ENCODE measurements at places on chromosomes 3 and 15.

- DNase-seq, result no peak
These were observed 68.4 kb downstream of the DPH6 start for GRCh38 chr15:35477312-35478262.

GRCh38 chr15:87573534-87573933, 683.0 kb downstream of the NTRK3 start:
- no peak for DNase-seq

- DNase-seq, result no peak
These were observed 51.6 kb downstream of the SEMA3G start for GRCh38 chr3:52393131-52393807.

- no peak for DNase-seq
These were observed 123.7 kb upstream of the ATP2B2 start for GRCh38 chr3:10628891-10629670.

- DNase-seq, result no peak
These were observed at the start of gene GPR149 for GRCh38 chr3:154430014-154430413. Gene GPR149 (minus strand): TSS chr3:154430190. CDS start chr3:154429615, 575 bp downstream.

- DNase-seq, result no peak
These were observed 83.6 kb upstream of the TSEN2 start for GRCh38 chr3:12400616-12401194.

DNA sequence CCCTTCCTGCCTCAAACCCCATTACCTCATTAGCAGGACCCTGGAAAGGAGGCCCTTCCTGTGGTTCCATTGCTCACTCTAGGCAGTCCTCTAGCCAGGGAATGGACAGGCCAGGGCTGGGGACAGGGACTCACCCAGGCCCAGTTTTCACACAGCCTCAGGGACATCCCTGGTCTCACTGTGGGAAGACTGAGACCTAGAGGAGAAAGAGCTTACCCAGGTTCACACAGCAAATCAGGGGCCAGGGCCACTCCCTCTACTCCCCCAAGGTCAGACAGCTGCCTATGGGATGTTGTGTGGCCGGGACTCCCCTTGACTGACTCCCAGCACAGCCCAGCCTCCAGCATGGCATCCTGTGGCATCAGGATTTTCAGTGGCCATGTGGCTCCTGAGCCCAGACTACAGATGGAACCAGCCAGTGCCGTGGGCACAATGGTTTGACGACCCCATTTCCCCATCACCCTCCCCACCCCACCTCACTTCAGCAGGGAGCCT, 49.3 kb downstream of the ADAMTS7 start:
- no peak for DNase-seq

DNA sequence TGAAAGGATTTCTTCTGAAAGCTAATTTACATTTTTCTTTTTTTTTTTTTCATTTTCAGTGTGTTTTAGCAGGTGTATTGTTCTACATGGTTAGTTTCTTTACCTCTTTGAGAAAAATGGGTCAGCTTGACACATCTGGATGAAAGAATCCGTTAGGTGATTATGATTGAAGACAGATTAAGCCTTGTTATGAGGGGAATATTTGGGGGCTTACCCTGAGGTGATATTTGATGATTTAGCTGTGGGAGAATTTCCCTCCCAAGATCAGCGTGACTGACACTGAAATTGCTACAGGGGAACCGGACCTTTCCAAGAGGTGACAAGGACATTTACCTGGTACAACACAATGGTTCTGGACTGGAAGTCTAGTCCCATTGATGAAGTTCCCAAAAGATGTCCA, 147.5 kb downstream of the NFKBIZ start:
- no peak for DNase-seq

GRCh38 chr3:169865176-169865767, 4.5 kb downstream of the LRRC31 start:
- DNase-seq, result no peak

DNA sequence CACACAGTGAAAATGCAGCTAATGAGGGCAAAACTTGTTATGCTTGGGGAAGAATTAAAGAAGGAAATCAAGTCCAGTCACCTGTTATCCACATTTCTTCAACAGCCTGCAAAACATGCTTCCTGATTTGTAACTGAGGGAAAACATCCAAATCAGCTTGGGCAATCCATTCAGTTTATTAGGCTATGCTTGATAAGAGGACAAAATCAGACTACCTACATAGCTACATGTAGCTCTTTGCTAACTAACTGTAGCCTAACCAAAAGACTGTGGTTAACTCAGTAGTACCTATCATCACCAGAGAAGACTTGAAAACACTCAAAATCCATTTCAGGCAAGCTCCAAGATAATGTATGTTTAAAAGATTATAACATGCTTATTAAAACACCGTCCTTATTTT, 436.4 kb downstream of the SHQ1 start:
- no peak for DNase-seq

Data from fibroblast of the conjunctiva (primary cell).